OCI-M1 (cell line): ENCODE measurements at places on chromosomes 11 and 22.

GRCh38 chr11:83054001-83054400 is 17.7 kb downstream of the RAB30 start:
- peak; percentile 84 for DNase-seq

DNA sequence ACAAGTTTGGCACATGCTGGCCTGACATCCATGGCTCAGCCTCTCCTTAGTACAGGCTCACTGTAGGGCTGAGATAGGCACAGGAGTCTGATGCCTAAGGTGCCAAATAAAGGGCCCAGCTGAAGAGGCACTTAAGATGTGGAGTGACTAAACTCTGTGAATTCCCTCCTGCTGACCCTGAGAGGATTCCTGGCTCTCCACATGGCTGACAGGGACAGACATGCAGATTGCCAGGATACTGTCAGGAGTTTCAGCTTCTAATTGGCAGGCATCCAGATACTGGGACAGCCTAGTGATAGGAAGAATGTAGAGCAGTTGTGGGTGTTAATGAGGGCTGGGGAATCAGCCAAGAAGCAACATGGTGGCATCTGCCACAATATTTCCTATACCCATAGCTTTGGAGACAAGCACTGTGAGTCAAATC is 558.7 kb downstream of the INSC start:
- DNase-seq = no peak

DNA sequence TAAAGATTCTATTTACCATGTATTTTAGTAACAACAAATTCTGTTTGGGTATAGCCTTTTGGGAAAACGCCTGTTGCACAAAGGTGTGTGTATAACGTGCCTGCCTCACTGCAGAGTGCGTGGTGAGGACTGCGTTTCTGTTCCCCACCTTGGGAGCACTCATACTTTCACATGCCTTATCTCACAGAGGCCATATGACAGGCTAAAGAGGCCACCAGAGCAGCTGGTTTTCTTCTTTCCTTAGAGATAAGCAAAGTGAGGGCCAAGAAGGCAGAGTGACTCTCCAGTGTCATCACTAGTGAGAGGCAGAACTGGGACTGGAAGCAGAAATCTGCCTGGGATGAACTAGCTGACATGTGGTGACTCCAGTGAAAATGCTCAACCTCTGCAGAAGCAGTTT is 369.2 kb upstream of the NARS2 start:
- DNase-seq = peak; percentile 99

DNA sequence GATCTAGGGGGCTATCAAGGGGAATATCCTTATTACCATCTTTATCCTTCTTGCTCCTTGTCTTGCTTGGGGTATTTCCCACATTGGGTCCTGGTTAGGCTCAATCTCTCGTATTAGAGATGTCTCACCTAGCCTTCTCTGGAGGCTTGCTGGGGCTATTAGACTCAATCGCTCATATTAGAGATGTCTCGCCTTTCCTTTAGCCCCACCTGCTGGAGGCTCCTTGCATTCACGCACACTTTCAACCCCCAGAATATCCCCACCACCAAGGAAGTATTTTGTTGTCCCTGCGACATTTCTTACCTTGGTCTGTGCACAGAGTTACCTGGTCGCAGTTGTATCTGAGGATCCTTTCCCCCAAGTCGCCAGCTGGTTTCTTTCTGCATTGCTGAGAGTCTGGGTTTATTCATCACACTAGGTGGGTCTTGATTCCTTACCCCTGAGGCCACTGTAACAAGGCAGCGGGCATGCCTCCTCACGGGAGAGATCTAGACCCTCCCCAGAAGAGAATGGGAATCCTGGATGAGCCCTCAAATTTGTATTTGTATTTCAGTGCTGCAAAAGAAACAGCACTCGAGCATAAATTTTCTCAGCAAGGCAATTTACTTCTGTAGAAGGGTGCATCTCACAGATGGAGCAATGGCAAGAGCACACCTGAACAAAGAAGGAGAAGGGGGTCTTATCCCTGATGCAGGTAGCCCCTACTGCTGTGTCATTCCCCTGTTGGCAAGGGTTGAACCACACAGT is 15.9 kb upstream of the HYLS1 start:
- DNase-seq = peak; percentile 68

GRCh38 chr11:95577716-95578460 is 211.7 kb downstream of the FAM76B start:
- DNase-seq = peak; percentile 12
